ENCODE measurements at places on chromosomes 6 and 20. TPM values are rescaled to one million over a fixed set of nuclear protein-coding genes. Genes with fewer than 3 reads are reported as not detected.

Gene RGL2
- 67.0 TPM for total RNA-seq

Gene TLDC2
- not detected for total RNA-seq

Gene COL20A1
- not detected for total RNA-seq

Gene TPD52L1
- total RNA-seq = 7.2 TPM

Gene MAN1A1
- total RNA-seq = 41.2 TPM

Gene HSPA12B
- 11.1 TPM for total RNA-seq

Gene HLA-DRB5
- total RNA-seq = 0.33 TPM

Gene OGFR
- total RNA-seq = 34.5 TPM

Gene ELOVL2
- not detected for total RNA-seq

Gene DAAM2
- 0.10 TPM for total RNA-seq

Gene GGTLC1
- total RNA-seq = not detected

Gene FAM184A
- 0.33 TPM for total RNA-seq

Gene BPIFB4
- not detected for total RNA-seq

Gene CDC40
- total RNA-seq = 20.9 TPM

Gene EPPIN
- not detected for total RNA-seq

Gene EYS
- total RNA-seq = 3.2 TPM

Gene MTFR2
- total RNA-seq = 4.8 TPM

Gene MAK
- total RNA-seq = under 0.01 TPM

Gene YTHDF1
- total RNA-seq = 40.8 TPM

Gene SHLD1
- total RNA-seq = 2.3 TPM

Gene TMEM151B
- 0.65 TPM for total RNA-seq

Gene ENPP4
- 8.0 TPM for total RNA-seq

Gene LY6G6F
- total RNA-seq = not detected

Gene CLPSL2
- total RNA-seq = not detected

Gene HLA-DQA1
- not detected for total RNA-seq

Gene RBPJL
- total RNA-seq = not detected

Gene TBC1D20
- total RNA-seq = 33.3 TPM

Gene SMOC2
- not detected for total RNA-seq

Gene TGM2
- total RNA-seq = 938 TPM

Gene NR2E1
- total RNA-seq = not detected

Gene DEFB112
- total RNA-seq = not detected

Gene GJA1
- total RNA-seq = 435 TPM

Gene COL11A2
- total RNA-seq = 0.33 TPM

Gene C6orf58
- total RNA-seq = 0.38 TPM

Gene LKAAEAR1
- 0.33 TPM for total RNA-seq

Gene FKBP1C
- 2.9 TPM for total RNA-seq

Gene SLC9A8
- total RNA-seq = 8.2 TPM

Gene GZF1
- total RNA-seq = 12.4 TPM

Gene TAGAP
- not detected for total RNA-seq

Gene GHRH
- not detected for total RNA-seq

Gene FOXO3
- total RNA-seq = 19.8 TPM

Gene DXO
- total RNA-seq = 13.1 TPM

Gene GPRC6A
- total RNA-seq = not detected

Gene STK4
- total RNA-seq = 24.5 TPM

Gene SLC35D3
- not detected for total RNA-seq

Gene ERMARD
- 10.8 TPM for total RNA-seq

Gene TRIM40
- not detected for total RNA-seq

Gene BIRC7
- not detected for total RNA-seq

Gene PAK5
- not detected for total RNA-seq

Gene GSTA3
- not detected for total RNA-seq

Gene ERVFRD-1
- total RNA-seq = not detected

Gene LGSN
- total RNA-seq = not detected

Gene PCK1
- not detected for total RNA-seq

Gene WFDC2
- not detected for total RNA-seq

Gene BPIFB2
- not detected for total RNA-seq

Gene STX11
- 9.6 TPM for total RNA-seq

Gene SAPCD1
- not detected for total RNA-seq
